ENCODE measurements at places on chromosomes 11 and 22.

GRCh38 chr11:94186342-94187203 is 57.9 kb downstream of the PANX1 start:
- DNase-seq = no peak

DNA sequence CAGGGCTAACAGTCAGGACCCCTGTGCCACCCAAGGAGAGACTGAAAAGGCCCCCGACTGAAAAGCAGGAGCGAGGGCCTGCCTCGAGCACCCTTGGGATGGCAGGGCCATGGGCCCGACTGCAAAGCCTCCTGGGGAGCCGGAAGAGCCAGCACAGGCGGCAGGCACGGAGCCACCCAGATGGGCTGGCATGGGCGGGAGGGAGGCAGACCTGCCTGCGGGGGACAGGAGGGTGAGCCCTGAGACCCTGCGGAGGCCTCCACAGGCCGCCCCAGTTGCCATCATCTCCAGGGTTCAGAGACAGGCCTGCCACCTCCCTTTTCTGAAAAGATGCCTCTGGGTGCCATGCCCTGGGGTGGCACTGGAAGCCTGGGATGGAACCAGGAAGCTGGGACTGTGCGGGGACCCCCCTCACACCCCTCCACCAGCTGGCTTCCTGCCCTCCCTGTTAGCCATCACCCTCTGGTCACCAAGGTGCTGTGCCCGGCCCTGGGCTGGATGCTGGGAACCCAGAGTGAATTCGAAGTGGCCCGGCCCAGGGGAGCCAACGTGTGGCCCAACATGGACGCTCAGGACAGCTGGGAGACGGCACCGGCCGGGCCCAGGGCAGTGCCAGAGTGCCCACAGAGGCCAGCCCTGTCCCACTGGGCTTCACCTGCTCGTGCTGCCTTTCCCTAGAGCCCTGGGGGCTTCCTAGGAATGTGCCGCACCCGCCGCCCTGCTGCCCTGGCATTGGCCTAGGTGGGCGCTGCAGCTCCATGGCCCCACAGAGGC is 13.8 kb downstream of the TSPAN32 start:
- DNase-seq = no peak

- DNase-seq = no peak
Observed at GRCh38 chr22:29215012-29215860, 9.5 kb downstream of the EMID1 start.

- no peak for DNase-seq
Observed at GRCh38 chr11:134566311-134566710, 154.3 kb upstream of the B3GAT1 start.

All from activated CD4-positive, alpha-beta T cell treated with anti-CD3 and anti-CD28 coated beads, Interleukin-2, amount 50 U/mL, for 48 hours (primary cell).